Dermis blood vessel endothelial cell (primary cell): ENCODE measurements at places on chromosomes 12 and 14.

DNA sequence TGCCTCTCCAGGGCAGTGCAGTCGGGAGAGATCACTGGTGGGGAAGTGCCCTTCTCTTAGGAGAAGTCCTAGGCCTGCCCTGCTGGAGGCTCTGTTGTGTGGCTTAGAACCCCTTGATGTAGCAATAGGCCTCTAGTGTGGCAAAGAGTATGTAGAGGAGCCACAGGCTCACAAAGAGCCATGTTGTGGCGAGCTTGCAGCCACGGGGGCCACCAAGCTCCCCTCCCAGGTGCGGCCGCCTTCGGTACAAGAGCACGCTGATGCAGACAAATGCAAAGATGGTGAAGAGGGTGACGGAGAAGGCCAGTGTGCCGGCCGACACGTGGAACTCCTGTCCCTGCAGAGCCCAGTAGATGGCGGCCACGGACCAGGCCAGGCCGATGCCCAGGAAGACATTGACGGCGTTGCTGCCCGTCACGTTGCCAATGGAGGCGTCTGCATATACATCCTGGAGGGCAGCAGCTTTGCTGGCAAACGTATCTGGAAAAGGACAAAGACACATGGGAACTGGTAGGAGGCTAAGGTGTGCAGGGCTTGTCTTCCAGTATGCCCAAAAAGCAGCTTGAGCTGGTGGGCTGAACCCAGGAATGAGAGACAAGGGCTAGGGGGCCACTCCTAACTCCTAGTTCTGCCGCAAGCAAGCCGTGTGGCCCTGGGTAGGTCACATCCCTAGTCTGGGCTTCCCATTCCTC, 142.8 kb downstream of the SLC8A3 start:
- DNase-seq = peak; percentile 85

- no peak for DNase-seq
Measured at GRCh38 chr12:120693848-120694247, 6.9 kb downstream of the MLEC start.

- peak; percentile 76 for DNase-seq
Measured at GRCh38 chr12:3137268-3137781, 60.1 kb downstream of the TSPAN9 start.

- no peak for DNase-seq
Measured at GRCh38 chr14:99679543-99679942, 4.6 kb upstream of the CYP46A1 start.

DNA sequence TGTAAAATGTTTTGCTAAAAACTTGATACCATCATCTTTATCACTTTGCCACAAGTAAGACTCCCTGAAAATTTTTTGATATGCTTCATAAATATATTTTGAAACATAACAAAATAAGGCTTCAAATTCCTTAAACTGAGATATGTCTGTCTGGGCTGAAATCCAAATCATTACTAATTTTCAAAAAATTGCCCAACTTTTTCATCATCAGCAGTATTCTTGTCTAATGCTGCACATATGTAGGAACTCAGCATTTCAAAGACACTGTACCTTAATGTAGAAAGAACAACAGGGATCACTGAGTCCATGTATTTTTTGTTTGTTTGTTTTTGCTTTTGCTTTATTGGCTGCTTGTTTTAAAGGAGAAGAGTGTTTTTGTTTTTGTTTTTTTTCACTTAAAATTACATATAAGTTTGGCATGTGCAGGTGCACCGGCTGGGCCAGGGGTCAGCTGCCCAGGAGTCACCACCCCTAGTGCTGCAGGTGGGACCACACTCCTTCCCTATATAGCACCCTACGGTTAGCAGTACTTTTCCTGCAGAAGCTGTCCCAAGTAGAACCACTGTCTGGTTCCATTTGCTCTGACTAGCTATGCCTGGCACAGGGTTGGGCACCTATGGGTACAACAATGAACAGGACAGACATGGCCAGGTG, 231.2 kb downstream of the PIK3C2G start:
- DNase-seq = no peak

DNA sequence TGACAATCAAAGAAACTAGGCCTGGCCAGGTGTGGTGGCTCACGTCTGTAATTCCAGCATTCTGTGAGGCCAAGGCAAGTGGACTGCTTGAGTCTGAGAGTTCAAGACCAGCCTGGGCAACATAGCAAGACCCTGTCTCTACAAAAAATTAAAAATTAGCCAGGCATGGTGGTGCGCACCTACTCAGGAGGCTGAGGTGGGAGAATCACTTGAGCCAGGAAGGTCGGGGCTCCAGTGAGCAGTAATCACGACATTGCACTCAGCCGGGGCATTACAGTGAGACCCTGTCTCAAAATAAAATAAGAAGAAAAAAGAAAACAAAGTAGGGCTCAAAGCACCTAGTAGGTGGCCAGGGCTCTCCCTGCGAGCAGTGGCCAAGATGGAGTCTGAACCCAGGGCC, 79.1 kb downstream of the CHGA start:
- no peak for DNase-seq

DNA sequence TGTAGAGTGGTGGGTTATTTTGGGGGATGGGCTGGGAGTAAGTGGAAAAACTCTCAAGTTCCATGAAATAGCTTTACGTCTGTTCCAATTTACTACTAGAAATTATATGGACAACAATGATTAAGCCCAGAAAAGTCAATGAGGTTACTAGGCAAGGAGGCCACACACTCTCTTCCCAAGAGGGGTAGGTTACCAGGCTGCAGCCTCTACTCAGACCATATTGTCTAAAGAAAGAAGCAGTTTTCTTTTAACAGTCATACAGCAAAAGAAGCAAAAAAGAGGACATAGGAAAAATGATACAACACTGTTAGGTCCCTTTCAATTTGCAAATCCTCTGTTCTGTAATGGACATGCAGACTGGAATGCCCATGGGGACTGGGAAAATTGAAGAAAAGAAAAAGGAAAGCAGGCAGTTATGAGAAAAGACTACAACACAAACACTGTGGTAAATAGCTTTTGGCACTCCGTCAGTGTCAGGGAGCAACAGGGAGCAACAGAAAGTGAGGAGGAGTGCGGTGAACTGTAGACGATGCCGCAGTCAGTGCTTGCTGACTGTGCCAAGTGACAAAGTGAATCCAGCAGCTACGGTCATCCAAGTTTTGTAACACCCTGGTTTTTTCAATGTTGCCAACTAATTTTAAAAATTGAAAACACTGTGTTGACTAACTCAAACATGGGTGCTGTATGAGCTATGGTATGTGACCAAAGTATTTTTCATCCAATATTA, 39.8 kb upstream of the HMGA2 start:
- DNase-seq = no peak

DNA sequence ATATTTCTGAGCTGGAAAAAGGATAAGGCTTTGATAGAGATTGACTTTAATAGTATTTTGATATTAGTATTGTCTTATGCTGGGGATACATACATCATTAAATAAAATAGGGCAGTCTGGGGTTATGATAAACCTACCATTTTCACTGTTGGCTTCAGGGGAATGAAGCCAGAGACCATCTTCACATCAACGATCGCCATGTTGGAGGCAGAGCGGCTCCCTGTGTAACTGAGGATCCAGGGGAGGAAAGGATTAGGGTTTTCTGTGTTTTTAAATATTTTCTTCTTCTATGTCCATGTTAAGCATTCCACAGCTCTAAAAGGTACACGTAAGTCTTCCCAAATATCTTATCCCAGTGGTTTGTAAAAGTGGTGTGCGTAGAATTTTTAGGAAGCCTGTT, 45.4 kb downstream of the A2M start:
- DNase-seq = no peak

DNA sequence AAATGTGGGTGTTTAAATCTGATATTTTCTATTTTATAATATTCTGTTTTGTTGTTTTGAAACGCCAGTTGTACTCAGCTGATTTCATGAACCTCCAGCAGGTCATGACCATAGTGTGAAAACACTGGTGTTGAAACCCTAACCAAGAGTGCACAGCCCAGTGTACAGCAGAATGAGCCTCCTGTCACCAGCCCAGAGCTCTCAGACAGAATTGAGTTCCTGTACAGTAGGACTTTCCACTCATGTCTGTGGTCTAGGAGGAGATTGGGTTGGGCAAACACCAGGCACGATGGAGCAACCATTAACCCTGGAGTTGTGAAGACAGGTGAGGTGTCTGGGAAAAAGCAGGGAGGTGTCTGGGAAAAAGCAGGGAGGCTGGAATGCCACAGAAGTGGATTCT, 908.8 kb downstream of the VRK1 start:
- DNase-seq = no peak

- no peak for DNase-seq
Measured at GRCh38 chr12:26198742-26199141, 3.4 kb downstream of the SSPN start.

- DNase-seq = no peak
Measured at GRCh38 chr14:59292921-59293534, 104.6 kb downstream of the DAAM1 start.

GRCh38 chr14:29462321-29462720, 465.3 kb downstream of the PRKD1 start:
- no peak for DNase-seq
